ENCODE measurements at places on chromosomes 13 and 19.

GRCh38 chr19:33399745-33400681 lies 26.5 kb downstream of the CEBPG start:
- DNase-seq: no peak

DNA sequence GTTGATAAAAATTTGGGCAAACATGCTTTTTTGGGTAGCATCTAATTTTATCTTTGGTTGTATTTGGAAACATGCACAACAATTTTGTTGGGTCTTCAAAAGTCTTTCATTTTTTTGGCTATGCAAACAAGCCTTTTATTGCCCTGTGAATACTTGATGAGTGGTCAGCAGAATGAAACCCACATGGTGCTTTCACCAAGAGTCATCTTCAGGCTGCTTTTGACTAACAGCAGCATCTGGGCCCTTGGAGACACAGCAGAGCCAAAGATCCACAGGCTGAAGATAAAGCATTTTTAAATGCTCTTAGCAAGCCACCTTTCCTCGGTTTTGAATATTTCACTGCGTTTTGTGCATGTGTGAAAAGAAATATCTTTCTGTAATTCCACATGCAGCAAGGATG lies 154.9 kb downstream of the FGF9 start:
- no peak for DNase-seq

- DNase-seq: no peak
These were observed 144.1 kb downstream of the PAN3 start for GRCh38 chr13:28282451-28282850.

GRCh38 chr19:30224689-30225606 lies 147.2 kb upstream of the ZNF536 start:
- no peak for DNase-seq

- DNase-seq: peak; percentile 53
These were observed 364.6 kb upstream of the ZNF507 start for GRCh38 chr19:31980796-31981195.

DNA sequence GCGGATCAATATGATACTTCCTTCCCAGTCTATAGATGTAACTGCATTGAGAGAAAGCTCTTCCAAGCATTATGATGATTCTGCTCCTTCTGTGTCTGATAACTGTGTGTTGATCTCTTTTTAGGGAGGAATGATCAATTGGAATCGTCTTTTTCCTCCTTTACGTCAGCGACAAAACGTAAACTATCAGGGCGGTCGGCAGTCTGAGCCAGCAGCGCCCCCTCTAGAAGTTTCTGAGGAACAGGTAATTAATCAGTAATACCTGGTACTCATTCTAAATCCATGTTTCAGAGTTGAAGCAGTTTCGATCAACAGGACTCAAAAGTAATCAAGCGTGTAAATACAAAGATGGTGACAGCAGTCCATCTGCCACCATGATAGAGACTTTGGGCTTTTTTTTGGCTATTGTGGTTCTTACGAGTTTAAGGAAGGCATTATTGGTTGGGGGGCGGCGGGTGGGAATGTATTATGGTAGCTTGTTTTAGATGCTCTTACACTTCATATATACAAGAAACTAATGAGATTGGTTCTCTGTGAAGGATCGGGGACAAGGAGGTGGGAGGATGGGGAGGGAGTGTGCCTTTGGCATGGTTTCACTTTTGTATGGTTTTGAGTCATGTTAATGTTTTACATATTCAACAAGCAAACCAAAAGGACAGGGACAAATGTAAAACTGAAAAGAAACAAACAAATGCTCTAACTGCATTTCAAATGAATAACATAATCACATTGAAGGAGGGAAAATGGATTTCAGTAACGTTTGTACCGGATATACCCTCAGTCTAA lies 60.7 kb upstream of the GPR183 start:
- DNase-seq: no peak

- no peak for DNase-seq
These were observed 130.2 kb upstream of the C1QTNF9B start for GRCh38 chr13:24027494-24027893.

GRCh38 chr13:31274390-31274789 lies 74.6 kb downstream of the B3GLCT start:
- no peak for DNase-seq

DNA sequence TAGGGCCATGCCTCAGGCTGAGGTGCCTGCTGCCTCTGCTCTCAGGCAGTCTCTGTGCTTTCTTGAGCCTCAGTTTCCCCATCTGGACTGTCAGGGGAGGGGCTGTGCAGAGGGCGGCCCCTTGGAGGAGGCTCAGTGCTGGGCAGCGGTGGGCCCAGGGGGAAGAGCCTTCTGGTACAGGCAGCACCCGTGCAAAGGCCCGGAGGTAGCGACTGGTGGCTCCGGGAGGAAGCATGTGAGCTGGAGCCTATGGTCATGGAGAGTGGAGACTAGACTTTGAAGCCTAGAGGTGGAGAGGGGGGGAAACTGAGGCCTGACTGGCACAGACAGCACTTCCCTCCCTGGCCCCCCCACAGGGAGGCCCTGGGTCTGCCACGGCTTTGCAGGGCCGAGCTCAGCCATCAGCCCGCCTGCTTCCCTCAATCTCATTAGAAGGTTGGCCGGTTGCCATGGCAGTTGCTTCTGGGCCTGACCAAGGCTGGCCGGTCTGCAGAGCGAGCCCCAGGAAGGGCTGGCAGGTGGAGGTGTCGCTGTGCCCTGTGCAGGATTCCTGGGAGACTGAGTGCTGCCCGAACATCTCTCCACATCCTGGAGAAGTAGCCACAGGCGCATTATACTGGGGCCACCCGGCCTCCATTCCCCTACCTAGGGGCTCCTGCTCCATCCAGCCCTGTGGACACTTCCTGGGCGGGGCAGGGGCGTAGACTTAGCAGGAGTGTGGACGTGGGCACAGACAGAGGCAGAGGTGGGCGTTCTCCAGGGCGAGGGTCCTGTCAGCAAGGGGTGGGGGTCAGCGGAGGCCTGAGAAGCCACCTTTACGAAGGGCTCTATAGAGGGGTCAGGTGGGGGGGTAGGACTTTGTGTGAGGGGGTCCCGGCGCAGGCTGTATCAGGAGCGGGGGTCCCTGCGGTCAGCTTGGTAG lies 53.2 kb downstream of the CRTC1 start:
- DNase-seq: no peak

GRCh38 chr19:28542394-28543243 lies 670.3 kb downstream of the UQCRFS1 start:
- no peak for DNase-seq

GRCh38 chr13:51101636-51102235 lies 9.3 kb downstream of the C13orf42 start:
- DNase-seq: no peak

GRCh38 chr19:8338835-8339234 lies 4.2 kb downstream of the KANK3 start:
- DNase-seq: no peak

DNA sequence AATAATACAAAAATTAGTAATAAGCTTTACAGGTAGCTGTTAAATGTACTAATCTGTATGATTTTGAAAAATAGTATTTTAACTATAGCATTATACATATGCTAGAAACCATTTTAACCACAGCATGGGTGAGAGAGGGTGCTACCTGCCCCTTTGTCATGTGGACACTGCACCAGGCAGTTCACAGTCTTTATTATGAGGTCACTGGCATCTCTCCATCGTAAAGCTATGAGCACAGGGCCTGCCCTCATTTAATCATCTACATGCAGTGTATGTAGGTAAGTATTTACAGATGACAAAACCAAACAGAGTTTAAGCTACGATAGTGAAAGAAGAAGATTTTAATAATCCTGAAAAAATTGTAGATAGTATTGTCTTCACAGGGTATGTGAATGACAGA lies 21.7 kb downstream of the EDNRB start:
- no peak for DNase-seq

DNA sequence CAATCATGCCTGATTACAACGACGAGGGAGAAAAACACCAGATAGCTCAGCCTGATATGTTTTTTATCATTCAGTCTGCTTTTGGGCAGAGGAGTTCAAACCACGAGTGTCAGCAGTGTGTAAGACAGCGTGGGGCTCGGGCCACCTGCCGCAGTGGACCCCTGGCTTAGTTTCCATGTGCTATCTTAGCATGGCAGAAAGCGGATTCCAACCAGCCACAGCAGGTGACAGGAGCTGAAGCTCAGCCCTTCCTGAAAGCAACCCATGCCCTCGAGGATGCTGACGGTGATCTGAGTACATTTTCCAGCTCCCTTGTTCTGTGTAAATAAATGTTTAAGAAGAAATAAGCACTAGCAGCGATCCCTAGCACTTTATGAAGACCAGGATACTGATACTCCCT lies 32.2 kb upstream of the MBNL2 start:
- DNase-seq: no peak

GRCh38 chr13:101292711-101293110 lies 123.6 kb downstream of the NALCN start:
- DNase-seq: no peak

- no peak for DNase-seq
These were observed 23.1 kb downstream of the TMED1 start for GRCh38 chr19:10812902-10813404.

- DNase-seq: no peak
These were observed 18.6 kb downstream of the DEDD2 start for GRCh38 chr19:42198676-42199439.

GRCh38 chr19:30649934-30650614 lies 277.9 kb downstream of the ZNF536 start:
- DNase-seq: no peak

- no peak for DNase-seq
These were observed 2.0 kb downstream of the MED25 start for GRCh38 chr19:49820125-49820524.

- no peak for DNase-seq
These were observed 3.9 kb downstream of the SPIB start for GRCh38 chr19:50422397-50423278.

DNA sequence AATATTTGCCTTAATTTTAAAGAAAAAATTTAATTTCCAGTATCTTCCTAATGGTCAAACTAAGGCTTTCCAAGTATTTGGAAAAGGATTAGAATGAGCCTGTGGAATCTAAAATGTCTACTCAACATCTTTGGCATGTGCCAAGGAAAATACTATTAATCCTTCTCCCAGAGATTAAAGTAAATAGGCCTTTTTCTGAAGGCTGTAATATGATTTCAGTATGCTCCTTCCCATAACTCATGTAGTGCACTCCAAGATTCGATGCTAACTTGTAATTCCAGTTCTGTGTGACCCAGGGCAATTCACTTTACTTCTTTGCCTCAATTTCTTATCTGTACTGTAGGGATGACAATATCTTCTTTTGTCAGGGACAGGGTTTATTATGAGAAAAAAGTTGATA lies 196.9 kb downstream of the ZIC5 start:
- DNase-seq: no peak

GRCh38 chr13:60494296-60494695 lies 97.3 kb downstream of the TDRD3 start:
- no peak for DNase-seq

GRCh38 chr19:3062165-3063105 lies at the start of gene TLE5:
TSS of gene TLE5 (minus strand) at chr19:3062495. CDS start at chr19:3062200, 295 bp downstream.
- DNase-seq: no peak

- DNase-seq: no peak
These were observed 20.9 kb downstream of the UPF1 start for GRCh38 chr19:18852648-18853047.

GRCh38 chr13:72716776-72717175 lies 10.7 kb downstream of the MZT1 start:
- no peak for DNase-seq

- DNase-seq: no peak
These were observed 134.5 kb downstream of the IRS2 start for GRCh38 chr13:109651854-109652253.

DNA sequence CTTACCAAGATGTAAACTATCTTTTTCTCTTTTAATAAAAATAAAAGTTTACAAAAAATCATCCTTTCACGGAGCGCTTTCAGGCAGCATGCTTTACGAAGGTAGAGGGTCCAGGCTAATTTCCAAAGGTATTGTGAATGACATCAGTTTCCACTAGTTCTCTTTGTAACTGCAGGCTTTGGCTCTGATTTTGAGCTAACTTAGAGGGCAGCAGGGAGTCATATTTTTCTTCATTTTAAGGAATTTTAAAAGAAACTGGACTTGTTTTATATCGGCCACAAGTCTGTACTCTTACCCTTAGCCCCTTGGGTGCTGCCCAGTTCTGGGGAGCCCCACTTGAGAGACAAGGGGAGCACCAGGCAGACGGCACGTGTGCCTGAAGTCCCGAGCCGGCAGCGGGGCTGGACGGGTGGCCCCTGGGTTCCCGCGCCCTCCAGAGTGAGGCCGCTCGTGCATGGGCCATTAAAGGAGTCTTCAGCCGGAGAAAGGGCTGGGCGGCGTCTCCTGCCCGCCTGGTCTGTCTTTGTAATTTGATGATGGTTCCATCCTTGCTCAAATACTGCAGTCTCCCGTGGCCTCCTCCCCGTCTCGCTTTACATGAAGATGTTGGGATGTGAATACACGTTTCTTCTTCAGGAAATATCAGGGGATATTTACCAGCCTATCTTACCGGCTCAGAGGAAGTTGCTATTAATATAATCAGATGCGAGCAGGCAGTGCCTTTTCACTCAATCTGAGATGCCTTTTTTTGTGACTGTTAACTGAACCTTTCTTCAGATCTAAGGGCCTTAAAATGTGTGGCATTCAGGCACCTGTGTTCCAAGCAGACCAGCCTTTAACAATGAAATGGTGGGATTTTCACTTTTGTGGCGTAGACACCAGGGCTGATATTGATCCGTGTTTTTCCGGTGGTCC lies 67.4 kb downstream of the GGACT start:
- DNase-seq: no peak

DNA sequence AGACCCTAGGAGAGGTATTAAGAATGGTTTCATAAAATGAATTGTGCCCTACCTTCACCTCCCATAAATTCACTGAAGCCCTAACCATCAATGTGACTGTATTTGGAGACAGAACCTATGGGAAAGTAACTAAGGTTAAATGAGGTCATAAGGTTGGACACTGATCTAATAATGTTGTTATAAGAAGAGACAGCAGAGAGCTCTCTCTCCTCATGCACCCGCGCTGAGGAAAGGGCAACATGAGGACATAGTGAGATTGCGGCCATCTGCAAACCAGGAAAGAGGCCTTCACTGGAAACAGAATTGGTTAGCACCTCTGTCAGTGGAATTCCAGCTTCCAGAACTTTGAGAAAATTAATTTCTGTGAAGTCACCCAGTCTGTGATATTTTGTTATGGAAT lies 1396.1 kb upstream of the MIR17HG start:
- DNase-seq: no peak
